ENCODE measurements at places on chromosomes 12 and 14.

GRCh38 chr14:30588873-30589272 lies 29.9 kb downstream of the G2E3 start:
- H3K27me3 ChIP-seq = no peaks in the 10 kb centered on the region
- no peak overlapping the region for H3K27ac ChIP-seq
- H3K4me3 ChIP-seq = no peak overlapping the region
- H3K36me3 ChIP-seq = peaks cover 44% of the 10 kb centered on the region
- no peak for DNase-seq
- peaks cover 4% of the 10 kb centered on the region for H3K4me1 ChIP-seq

- no peak for DNase-seq
- peaks cover 13% of the 10 kb centered on the region for H3K4me1 ChIP-seq
- peaks cover 11% of the 10 kb centered on the region for H3K27me3 ChIP-seq
- no peaks in the 10 kb centered on the region for H3K36me3 ChIP-seq
- no peak overlapping the region for H3K27ac ChIP-seq
Observed at GRCh38 chr12:124745891-124746570, 117.6 kb downstream of the SCARB1 start.

GRCh38 chr12:76738824-76739579 lies 24.9 kb upstream of the ZDHHC17 start:
- no peak for DNase-seq
- H3K4me3 ChIP-seq = no peak overlapping the region
- no peak overlapping the region for H3K27ac ChIP-seq
- no peaks in the 10 kb centered on the region for H3K27me3 ChIP-seq
- peaks cover 27% of the 10 kb centered on the region for H3K36me3 ChIP-seq

GRCh38 chr12:29008786-29009185 lies 140.3 kb upstream of the FAR2 start:
- H3K27me3 ChIP-seq = peaks cover 4% of the 10 kb centered on the region
- no peaks in the 10 kb centered on the region for H3K36me3 ChIP-seq
- no peak overlapping the region for H3K4me3 ChIP-seq
- no peak for DNase-seq
- H3K4me1 ChIP-seq = no peaks in the 10 kb centered on the region
- no peak overlapping the region for H3K27ac ChIP-seq

DNA sequence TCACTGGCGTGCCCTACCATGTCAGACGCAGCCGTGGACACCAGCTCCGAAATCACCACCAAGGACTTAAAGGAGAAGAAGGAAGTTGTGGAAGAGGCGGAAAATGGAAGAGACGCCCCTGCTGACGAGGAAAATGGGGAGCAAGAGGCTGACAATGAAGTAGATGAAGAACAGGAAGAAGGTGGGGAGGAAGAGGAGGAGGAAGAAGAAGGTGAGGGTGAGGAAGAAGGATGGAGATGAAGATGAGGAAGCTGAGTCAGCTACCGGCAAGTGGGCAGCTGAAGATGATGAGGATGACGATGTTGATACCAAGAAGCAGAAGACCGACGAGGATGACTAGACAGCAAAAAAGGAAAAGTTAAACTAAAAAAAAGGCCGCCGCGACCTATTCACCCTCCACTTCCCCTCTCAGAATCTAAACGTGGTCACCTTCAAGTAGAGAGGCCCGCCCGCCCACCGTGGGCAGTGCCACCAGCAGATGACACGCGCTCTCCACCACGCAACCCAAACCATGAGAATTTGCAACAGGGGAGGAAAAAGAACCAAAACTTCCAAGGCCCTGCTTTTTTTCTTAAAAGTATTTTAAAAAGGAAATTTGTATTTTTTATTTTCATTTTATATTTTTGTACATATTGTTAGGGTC lies 13.2 kb downstream of the TRIP11 start:
- peak overlapping the region; percentile 85 for H3K27ac ChIP-seq
- H3K27me3 ChIP-seq = no peaks in the 10 kb centered on the region
- DNase-seq = no peak
- H3K4me3 ChIP-seq = no peak overlapping the region
- peaks cover 73% of the 10 kb centered on the region for H3K36me3 ChIP-seq
- peaks cover 19% of the 10 kb centered on the region for H3K4me1 ChIP-seq

DNA sequence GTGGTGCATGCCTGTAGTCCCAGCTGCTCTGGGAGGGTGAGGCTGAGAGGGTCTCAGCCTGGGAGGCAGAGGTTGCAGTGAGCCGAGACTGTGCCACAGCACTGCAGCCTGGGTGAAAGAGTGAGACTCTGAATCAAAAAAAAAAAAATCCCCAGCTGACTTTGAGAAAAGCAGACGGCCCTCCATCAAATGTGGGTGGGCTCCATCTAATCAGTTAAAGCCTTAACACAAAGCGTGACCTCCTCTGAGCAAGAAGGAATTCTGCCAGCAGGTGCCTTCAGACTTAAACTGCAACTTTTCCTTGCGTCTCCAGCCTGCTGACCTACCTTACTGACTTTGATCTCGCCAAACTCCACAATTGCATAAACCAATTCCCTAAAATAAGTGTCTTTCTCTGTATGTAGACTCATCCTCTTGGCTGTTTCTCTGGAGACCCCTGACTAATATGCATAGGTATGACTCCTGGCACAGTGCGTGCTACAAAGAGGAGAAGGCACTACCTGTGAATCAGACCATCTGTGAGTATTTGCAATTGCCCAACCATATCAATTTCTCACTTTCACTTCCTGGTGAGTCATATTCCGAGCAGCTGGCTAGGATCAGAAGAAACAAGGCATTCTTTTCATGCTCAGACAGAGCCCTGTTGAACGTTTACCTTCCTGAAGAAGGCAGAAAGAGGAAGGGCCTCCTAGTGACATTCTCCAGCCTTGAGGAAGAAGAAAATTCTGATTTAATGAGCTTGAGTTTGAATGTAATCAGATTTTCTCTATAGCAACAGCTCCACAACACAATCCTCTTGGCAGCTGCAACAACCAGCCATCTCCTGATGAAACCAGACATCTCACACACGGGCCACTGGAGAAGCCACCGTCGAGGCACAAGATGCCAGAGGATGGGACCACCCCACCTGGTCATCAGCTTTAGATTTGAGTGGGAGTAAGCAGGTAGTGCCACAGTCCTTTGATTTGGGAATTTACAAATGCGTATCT lies 54.3 kb downstream of the CLMN start:
- no peak for DNase-seq
- H3K27ac ChIP-seq = no peak overlapping the region
- peaks cover 6% of the 10 kb centered on the region for H3K4me1 ChIP-seq

GRCh38 chr12:15584366-15585041 lies 204.7 kb downstream of the EPS8 start:
- no peak overlapping the region for H3K27ac ChIP-seq
- H3K4me3 ChIP-seq = no peak overlapping the region
- peak; percentile 27 for DNase-seq

DNA sequence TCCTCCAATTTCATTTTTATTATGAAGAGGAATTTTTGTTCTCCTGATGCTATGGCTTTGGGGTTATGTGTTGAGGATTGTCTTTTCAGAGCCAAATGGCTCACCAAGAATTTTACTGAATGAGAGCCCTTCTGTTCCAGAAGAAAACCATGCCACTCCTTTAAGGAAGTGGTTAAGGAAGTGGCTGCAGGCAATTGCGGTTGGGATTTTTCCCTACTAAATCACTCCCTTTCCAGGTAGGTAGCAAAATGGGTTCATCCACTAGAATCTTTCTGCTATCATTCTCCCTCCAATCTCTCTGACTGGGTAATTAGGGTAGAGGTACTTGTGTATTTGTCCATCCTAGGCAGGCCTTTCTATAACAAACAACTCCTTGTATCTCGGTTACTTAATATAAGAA lies 163.1 kb downstream of the TTC8 start:
- no peak for DNase-seq
- peaks cover 6% of the 10 kb centered on the region for H3K27me3 ChIP-seq
- no peak overlapping the region for H3K27ac ChIP-seq
- no peaks in the 10 kb centered on the region for H3K4me1 ChIP-seq
- peaks cover 12% of the 10 kb centered on the region for H3K36me3 ChIP-seq

GRCh38 chr12:18146363-18146762 lies 56.4 kb upstream of the RERGL start:
- no peaks in the 10 kb centered on the region for H3K4me1 ChIP-seq
- H3K27me3 ChIP-seq = no peaks in the 10 kb centered on the region
- no peak for DNase-seq
- H3K36me3 ChIP-seq = no peaks in the 10 kb centered on the region

All from naive thymus-derived CD8-positive, alpha-beta T cell (primary cell).